ENCODE measurements at places on chromosomes 6 and 20.

- DNase-seq: no peak
Observed at GRCh38 chr6:14665827-14666724, 548.5 kb downstream of the CD83 start.

DNA sequence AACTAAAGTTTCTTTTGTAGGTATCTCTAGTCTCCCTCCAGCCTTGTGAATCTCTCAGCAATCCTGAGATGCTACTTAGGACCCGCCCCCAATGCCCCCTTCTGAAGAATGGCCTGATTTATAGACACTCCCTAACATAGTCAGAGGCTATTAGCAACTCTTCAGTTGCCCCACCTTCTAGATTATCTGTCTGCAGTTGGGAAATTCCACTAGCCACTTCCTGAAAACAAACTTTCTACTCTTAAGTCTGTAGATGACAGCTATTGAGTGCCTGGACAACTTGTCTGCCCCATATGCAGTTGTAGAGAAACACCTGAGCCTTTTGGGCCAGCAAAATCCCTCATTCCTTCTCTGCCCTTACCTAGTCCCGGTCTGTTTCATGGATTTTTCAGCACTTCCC lies 188.2 kb upstream of the PREP start:
- DNase-seq: no peak

- no peak for DNase-seq
Observed at GRCh38 chr20:50519036-50519762, 9.0 kb downstream of the PTPN1 start.

- no peak for DNase-seq
Observed at GRCh38 chr6:43355862-43356590, 13.4 kb downstream of the ZNF318 start.

DNA sequence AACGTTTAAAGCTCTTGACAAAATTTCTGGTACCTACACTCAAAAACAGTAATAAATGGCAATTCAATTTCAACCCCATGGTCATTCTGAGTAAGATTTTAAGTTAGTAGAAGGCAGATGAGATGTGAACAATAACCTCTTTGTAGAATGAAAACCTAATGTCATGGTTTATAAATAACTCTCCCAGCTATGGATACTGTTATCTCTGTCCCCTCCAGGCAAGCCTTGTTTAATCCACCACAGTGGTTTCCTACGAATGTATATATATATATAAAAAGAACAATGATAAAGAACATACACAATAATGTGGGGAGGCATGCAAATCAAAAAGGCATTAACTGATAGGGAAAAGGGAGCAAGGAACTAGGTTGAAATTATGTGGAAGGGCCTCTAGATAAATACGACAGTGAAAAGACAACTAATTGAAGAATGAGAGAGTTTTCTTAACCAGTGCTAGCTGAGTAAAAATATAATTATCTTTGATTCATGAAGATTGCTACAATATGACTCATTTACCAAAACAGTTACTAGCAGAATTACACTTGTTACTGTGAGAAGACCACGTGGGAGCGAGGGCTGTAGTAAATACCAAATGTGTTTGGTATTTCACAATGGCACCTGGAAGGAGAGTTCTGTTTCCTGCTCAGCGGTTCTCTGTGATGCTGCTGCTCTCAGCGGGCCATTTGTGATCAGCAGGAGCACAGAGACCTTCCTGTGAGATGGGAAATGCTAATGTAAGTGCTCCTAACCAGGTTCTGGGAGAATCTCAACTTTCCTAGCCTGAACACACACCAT lies 173.7 kb downstream of the MBOAT1 start:
- no peak for DNase-seq

DNA sequence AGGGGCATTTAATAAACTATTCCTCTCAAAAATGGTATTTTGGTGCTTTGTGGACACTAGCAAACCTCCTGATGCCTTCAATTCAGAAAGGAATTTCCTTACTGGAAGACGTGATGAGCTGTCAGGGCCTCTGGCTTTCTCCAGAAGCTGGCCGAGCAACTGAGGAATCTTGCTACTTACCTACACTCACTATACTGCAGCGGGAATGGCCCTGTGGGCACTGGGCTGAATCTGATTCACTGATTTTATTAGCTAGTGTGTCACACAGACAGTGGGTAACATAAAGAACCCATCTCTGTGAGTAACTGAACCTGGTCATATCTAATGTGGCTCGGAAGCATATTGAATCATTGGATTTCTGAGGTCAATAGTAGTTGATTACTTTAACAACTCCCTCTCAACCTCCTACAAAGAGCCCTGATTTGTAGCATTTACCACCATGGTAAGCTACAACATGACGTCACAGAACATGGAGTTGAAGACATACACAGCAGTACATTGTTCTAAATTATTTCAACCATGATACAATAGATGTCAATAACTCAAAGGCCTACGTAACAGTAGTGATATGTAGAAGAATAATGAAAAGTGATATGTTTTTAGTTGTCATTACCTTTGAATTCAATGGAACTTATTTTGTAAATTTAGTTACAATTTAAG lies 232.1 kb downstream of the SYNE1 start:
- DNase-seq: no peak

DNA sequence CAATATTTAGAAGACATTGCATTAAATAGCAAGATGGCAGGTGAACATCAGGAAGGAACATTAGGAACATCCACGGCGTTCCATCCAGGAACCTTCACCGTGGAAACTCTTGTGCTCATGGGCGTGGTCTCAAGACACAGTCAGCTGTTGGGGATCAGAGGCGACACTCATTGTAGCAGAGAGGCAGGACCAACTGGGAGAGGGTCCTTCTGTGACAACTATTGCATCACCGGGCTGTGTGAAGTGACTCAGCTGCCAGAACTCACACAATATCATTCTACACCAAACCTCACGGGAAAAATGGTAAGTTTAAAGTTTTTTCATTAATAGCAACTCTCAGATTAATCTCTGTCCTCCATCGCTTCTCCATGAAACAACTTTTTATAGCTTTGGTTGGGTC lies 334.8 kb upstream of the SULF2 start:
- no peak for DNase-seq
